Bone marrow (tissue), 2 donors: ENCODE measurements at places on chromosomes 16 and 17.

DNA sequence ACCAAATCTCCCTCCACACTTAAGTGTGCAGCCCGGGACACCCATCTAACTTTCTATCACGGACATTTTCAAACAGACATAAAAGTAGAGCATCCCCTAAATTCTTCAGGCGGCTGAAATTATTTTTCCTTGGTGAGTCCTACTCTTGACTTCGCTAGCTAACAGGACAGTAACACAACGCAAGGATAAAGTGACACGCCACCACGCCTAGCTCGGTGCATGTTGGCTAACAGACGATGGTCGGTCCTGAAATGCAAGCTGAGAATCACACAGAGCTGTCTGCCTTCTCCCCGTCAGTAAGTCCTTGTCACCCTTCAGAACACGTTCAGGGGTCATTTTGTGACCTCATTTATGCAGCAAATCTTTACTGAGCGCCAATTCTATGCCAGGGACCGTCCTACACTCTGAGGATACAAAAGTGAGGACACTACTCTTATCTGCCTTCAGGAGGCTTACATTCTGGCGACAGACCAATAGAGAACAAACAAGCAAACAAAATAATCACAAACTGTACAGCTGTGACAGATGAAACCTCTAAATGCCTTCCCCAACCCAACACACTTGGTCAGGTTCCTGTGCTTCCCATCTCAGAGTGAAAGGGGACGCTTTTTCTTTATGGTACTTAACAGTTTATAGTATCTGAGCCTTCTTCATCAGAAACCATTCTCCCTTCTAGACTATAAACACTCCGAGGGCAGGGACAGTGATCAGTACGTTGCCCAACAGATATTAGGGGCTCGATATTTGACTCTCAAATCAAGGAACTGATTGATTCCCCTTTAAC lies 1.3 kb downstream of the NTAN1 start:
- DNase-seq, result no peak

DNA sequence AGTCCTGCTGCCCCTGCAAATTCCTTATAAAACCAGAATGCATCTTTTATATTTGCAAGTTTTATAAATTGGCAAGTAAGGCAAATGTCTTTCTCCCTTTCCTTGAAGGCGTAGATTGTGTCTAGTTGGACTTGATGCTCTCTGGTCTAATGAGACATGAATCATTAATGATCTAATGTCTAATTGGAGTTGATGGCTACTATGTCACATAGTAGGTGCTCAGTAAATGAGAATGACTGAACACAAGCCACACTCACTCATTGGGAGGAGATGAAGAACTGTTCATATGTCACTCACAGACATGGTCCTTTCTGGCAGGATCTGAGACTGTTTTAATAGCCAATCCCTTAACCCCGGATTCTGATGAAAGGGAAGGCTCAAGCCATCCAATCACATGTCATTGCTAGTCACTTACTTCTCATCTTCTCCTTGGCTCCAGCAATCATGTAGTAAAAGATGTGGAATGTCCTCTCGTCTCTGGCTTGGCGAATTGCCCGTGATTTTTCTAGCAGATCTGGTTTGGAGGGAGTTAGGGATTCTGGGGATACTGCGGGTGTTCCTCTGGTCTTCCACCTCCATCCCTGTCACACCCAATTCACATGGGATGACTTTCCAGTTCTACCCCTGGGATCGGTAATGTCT lies 81.0 kb downstream of the MYH11 start:
- DNase-seq, result no peak

DNA sequence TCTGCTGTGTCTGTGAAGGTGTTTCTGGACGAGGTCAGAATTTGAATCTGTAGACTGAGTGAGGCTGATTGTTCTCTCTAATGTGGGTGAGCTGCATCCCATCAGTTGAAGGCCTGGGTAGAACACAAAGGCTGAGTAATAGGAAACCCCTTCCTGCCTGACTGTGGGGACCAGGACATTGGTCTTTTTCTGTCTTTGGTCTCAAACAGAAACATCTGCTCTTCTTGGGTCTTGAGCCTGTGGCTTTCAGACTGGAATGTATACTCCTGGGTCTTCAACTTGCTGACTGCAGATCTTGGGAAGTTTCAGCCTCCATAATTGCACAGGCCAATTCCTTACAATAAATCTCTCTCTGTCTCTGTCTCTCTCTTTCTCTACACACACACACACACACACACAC lies 19.6 kb upstream of the LRRC75A start:
- no peak for DNase-seq

DNA sequence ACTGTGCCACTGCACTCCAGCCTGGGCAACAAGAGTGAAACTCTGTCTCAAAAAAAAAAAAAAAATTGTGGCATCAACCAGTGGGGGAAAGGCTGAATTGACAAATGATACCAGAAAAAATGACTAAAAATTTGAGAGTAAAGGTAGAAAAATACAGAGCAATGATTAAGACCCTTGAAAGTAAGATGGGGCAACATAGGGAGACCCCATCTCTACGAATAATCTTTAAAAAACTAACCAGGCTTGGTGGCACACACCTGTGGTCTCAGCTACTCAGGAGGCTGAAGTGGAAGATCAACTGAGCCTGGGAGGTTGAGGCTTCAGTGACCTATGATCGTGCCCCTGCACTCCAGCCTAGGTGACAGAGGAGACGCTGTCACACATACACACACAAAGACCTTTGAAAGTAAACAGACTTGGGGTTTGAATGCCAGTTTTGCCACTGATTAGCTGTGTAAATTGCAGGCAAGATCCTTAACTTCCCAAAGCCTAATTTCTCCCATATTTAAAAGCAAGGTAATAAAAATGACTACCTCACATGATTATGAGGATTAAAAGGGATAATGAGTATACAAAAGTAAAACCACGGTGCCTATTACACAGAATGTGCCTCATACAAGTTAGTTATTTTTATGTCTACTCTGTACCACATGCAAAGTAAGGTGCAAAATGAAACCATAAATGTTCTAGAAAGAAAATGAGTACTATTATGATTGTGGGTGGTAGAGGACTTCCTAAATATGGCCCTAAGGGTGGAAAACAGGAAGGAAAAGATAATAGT lies 21.7 kb upstream of the PAFAH1B1 start:
- DNase-seq, result no peak

- DNase-seq, result no peak
These were observed 469 bp downstream of the AMZ2 start for GRCh38 chr17:68248199-68248825.

- DNase-seq, result no peak
These were observed 46.6 kb downstream of the PHKB start for GRCh38 chr16:47507701-47508100.

- DNase-seq, result no peak
These were observed 30.9 kb upstream of the CDC42EP4 start for GRCh38 chr17:73342541-73343167.

- no peak for DNase-seq
These were observed 14.0 kb downstream of the EEF2K start for GRCh38 chr16:22220069-22220440.

GRCh38 chr17:9977180-9977575 lies 72.1 kb upstream of the RCVRN start:
- peak; percentile 38 for DNase-seq

DNA sequence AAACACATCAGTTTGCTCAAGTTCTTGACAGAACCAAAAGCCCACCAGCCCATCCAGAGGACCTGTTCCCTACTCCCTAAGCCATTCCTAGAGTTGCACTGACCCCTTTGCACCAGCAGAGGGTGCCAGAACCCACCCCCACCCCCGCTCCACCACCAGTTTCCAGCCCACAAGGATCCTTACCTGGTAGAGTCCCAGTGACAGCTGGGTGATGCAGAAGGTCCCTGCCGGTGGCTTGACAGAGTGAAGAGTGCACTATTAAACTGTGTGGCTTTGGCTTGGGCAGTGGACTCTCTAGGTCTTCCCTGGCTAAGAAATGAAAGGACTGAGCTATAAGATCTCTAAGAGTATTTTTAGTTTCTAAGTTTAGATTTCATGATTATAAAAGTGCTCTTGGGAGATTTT lies 73.3 kb upstream of the MTMR4 start:
- DNase-seq, result peak; percentile 9
